RPMI7951 (cell line): ENCODE measurements at places on chromosomes 3 and 15. TPM values are rescaled to one million over a fixed set of nuclear protein-coding genes. Genes with fewer than 3 reads are reported as not detected.

GRCh38 chr3:120496278-120497002 is 45.6 kb upstream of the FSTL1 start:
- DNase-seq = peak; percentile 94

GOLGA6A gene
- total RNA-seq = not detected in 2 replicates

GHRL gene
- not detected in 2 replicates for total RNA-seq

DNA sequence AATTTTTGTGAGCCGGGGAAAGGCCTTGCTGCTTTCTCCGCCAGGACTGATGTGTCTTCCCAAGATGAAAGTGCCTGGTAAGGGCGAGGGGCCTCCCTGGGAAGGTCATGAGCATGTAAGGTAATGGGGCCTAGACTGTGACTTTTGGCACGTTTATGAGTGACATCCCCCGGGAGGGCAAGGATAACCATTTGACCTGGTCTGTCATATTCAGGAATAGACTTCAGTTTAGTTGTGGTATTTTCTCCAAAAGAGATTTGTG is 631 bp upstream of the CNBP start:
- DNase-seq = peak; percentile 22

DNA sequence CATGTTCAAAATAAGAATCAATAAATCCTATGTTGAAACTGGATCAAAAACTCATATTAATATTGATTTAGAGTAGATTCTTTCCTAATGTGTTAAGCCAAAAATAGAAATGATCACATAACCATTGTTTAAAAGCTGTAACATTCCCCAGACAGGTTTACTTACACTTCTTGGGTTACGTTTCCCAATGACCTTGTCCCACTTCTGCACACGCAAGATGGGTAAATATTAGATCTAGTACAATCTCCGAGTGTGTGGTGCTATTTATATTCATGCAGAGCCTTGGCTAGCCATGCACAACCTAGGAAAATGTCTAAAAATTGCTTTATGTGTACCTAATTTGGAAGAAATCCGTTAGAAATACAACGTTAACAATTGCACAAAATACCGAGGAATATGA is 39.6 kb downstream of the ERC2 start:
- DNase-seq = no peak

DNA sequence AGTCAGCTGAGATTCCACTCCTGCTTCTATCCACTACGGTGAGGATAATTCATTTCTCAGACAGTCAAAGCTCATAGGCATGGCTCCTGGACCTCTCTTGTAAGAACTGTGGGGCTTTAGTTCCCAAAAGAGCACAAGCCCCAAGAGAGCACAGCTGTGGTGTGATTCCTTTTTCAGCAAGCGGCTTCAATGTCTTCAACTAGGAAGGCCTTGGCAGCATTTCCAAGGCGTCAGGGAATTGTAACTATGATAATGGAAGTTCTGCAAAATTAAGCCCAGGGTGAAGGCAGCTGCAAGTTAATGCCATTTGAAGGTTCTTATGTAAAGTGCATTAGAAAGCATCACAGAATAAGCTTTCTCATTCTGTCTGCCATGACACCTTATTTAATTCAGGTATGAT is 657.1 kb downstream of the GRM7 start:
- DNase-seq = no peak
